Neural progenitor cell (in vitro differentiated cells): ENCODE measurements at places on chromosomes 16 and 17. TPM values are rescaled to one million over a fixed set of nuclear protein-coding genes. Genes with fewer than 3 reads are reported as not detected.

GRCh38 chr17:43713494-43714162 lies 45.0 kb downstream of the SOST start:
- H3K4me3 ChIP-seq, result peak overlapping the region; percentile 62
- peak; percentile 57 for DNase-seq
- peaks cover 45% of the 10 kb centered on the region for H3K27me3 ChIP-seq
- H3K4me1 ChIP-seq, result peaks cover 9% of the 10 kb centered on the region

DNA sequence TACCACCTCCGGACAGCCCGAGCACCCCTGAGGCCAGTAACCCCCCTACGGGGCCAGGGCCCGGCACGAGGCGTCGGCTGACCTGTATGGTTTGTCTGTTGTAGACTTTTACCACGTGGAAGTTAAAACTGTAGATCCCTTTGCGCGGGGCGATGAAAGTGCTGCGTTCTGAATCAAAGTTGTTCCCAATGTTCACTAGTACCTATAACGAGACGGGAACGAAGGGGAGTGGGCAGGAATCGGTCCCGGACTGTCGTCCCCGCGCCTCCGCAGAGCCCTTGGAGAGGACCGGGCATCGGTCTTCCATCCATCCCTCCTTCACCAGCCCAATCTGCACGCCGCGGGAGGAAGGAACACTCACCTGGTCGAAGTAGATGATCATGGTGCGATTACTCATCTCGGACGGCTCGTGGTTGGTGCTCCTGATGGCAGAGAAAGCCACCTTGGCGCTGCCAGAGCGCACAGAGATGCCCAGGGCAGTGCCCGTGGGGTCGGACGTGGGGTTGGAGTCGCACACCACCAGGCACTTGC lies 732 bp downstream of the CBLN1 start:
- H3K36me3 ChIP-seq, result no peaks in the 10 kb centered on the region
- H3K4me3 ChIP-seq, result peak overlapping the region; percentile 54
- no peak for DNase-seq
- H3K4me1 ChIP-seq, result peaks cover 48% of the 10 kb centered on the region

DNA sequence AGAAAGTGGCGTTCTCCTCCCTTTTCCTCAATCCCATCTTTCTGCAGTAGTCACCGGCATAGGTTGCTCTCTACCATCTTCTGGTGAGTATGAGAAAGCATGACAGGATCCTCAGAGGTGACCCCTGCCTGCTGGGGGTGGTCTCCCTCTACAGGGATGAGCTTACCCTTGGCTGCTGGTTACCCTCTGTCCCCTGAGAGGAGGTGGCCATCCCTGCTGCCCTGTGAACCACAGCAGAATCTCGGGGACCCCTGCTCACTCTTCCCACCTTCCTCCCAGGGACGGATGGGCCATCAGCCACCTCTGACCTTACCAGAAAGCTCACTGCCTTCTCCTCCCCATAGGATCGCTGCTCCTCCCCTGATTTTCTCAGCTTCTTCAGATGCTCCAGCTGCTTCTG lies 7.8 kb downstream of the MEFV start:
- no peaks in the 10 kb centered on the region for H3K36me3 ChIP-seq
- no peak overlapping the region for H3K27ac ChIP-seq
- H3K4me3 ChIP-seq, result no peak overlapping the region
- no peaks in the 10 kb centered on the region for H3K27me3 ChIP-seq
- no peak for DNase-seq

- DNase-seq, result no peak
- no peaks in the 10 kb centered on the region for H3K36me3 ChIP-seq
- peaks cover 10% of the 10 kb centered on the region for H3K4me1 ChIP-seq
These were observed 91.1 kb downstream of the RPA1 start for GRCh38 chr17:1920948-1921351.

- DNase-seq, result peak; percentile 43
- H3K4me3 ChIP-seq, result peak overlapping the region; percentile 10
- H3K4me1 ChIP-seq, result peaks cover 59% of the 10 kb centered on the region
- peaks cover 64% of the 10 kb centered on the region for H3K27me3 ChIP-seq
- H3K36me3 ChIP-seq, result no peaks in the 10 kb centered on the region
These were observed 471.4 kb upstream of the RBFOX1 start for GRCh38 chr16:6861135-6861814.

DNA sequence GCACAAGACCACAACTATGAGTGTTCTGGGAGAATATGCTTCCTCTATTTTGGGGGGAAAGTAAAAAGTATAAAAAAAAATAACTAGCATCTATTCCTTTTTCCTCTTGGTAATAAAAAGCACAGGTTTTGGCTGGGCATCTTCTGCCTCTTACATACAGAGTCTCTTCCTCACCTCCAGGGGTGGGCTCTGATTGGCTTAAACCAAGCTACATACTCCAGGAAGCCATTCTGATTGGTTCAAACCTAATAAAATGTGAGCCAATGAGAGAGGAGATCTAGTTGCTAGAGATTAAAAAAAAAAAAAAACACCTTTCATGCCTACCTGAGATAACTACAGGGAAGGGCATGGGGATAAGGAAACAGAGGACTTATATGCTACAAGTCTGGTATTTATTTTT lies 365.9 kb upstream of the ERCC4 start:
- H3K27me3 ChIP-seq, result no peaks in the 10 kb centered on the region
- no peak for DNase-seq
- H3K36me3 ChIP-seq, result no peaks in the 10 kb centered on the region
- no peak overlapping the region for H3K4me3 ChIP-seq

- no peak for DNase-seq
- H3K27me3 ChIP-seq, result no peaks in the 10 kb centered on the region
- no peaks in the 10 kb centered on the region for H3K4me1 ChIP-seq
- no peak overlapping the region for H3K27ac ChIP-seq
- no peaks in the 10 kb centered on the region for H3K36me3 ChIP-seq
These were observed 33.8 kb downstream of the CHD9NB start for GRCh38 chr16:53018834-53019416.

- H3K4me3 ChIP-seq, result peak overlapping the region; percentile 19
- peak; percentile 82 for DNase-seq
- H3K36me3 ChIP-seq, result no peaks in the 10 kb centered on the region
These were observed 185.5 kb upstream of the NLRP1 start for GRCh38 chr17:5769593-5770354.

DNA sequence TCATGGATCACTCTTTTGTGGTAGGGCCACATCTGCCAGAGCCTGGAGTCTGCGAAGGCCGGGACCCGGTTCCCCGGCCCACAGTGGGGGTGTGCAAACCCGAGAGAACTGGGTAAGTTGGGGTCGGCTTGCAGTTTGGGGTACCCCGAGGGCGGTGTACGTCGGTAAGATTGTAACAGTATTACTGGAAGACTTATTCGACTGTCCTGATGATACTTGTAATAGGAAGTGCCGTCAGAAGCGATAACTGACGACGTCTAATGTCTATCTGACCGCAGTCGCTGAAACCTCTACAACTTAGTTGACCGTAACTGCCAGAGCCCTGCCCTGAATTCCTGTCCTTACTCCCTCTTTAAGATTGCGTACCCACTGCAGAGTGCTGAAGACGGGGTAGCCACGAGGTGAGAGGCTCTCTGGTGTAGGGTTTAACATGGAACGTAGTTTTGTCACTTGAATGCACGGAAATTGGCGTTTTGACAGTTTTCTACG lies 24.0 kb downstream of the TRPV2 start:
- peaks cover 32% of the 10 kb centered on the region for H3K4me1 ChIP-seq
- H3K36me3 ChIP-seq, result peaks cover 6% of the 10 kb centered on the region
- no peak for DNase-seq
- no peaks in the 10 kb centered on the region for H3K27me3 ChIP-seq
- H3K27ac ChIP-seq, result peak overlapping the region; percentile 15
- peak overlapping the region; percentile 77 for H3K4me3 ChIP-seq

DNA sequence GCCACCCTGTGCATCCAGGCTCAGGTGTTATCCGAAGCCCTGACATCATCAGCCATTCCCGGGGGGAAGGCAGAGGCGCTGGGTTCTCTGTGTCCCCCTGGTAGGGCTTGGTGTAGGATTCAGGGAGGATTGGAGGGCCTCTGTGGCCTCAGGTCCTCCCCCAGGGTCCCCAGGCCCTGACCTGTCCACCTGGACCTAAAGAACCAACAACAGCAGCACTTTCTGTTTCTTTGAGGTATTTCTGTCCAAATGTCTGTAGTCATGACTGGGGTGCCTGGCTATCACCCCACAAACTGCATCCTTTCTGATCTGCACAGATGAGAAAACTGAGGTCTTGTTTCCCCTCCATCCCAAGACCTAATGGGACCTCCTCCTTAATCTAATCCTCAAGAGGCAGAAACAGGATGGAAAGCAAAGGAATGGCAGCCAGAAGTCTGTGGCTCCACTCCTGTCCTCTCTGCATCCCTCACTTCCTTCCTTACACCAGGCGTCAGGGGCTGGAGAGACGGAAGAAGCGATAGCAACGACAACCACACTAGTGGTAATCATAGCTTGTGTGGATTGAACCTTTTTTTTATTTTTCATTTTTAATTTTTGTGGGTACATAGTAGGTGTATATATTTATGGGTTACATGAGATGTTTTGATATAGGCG lies 11.8 kb downstream of the NLRC5 start:
- H3K36me3 ChIP-seq, result no peaks in the 10 kb centered on the region
- no peak for DNase-seq
- no peaks in the 10 kb centered on the region for H3K27me3 ChIP-seq
- H3K27ac ChIP-seq, result no peak overlapping the region
- peaks cover 9% of the 10 kb centered on the region for H3K4me1 ChIP-seq

GRCh38 chr16:78106686-78107085 lies 7.2 kb downstream of the WWOX start:
- no peaks in the 10 kb centered on the region for H3K4me1 ChIP-seq
- DNase-seq, result no peak
- H3K4me3 ChIP-seq, result no peak overlapping the region
- no peaks in the 10 kb centered on the region for H3K27me3 ChIP-seq
- H3K27ac ChIP-seq, result no peak overlapping the region
- H3K36me3 ChIP-seq, result no peaks in the 10 kb centered on the region

- no peaks in the 10 kb centered on the region for H3K36me3 ChIP-seq
- peaks cover 8% of the 10 kb centered on the region for H3K4me1 ChIP-seq
- no peak overlapping the region for H3K27ac ChIP-seq
- H3K4me3 ChIP-seq, result no peak overlapping the region
- peak; percentile 91 for DNase-seq
- H3K27me3 ChIP-seq, result peaks cover 48% of the 10 kb centered on the region
These were observed 10.0 kb upstream of the C1QTNF8 start for GRCh38 chr16:1105888-1106620.

DNA sequence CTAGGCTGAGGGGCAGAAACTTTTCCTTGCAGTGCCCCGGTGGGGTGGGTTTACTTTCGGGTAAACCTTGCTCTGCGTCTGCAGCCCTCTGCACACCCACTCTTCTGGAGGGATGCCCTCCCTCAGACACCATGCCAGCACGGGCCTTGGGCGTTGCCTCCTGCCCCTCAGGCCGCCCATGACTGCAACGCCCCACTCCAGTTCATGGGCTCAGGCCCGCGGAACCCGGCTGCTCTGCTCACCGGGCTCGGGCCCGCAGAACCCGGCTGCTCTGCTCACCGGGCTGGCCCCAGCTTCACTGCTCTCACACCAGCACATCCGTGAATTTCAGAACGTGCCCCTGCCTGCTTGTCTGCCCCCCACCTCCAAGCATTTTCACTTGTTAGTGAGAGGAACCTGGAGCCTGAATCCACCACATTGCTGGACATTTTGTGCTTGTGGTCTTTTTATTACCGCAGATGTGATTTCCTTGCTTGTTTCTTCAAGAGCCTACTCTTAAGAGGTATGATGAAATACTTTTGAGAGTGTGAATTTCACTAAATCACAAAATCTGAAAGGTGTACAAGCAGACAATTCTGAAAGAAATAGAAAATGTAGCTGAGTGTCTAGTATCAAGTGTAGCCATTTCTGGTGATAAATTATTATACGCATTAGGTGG lies 130.9 kb downstream of the RPTOR start:
- H3K4me1 ChIP-seq, result peaks cover 16% of the 10 kb centered on the region
- no peak overlapping the region for H3K4me3 ChIP-seq
- H3K27me3 ChIP-seq, result no peaks in the 10 kb centered on the region

- H3K27ac ChIP-seq, result no peak overlapping the region
- H3K36me3 ChIP-seq, result no peaks in the 10 kb centered on the region
- DNase-seq, result peak; percentile 87
- H3K27me3 ChIP-seq, result peaks cover 26% of the 10 kb centered on the region
- no peak overlapping the region for H3K4me3 ChIP-seq
These were observed 6.0 kb upstream of the GLIS2 start for GRCh38 chr16:4309833-4310266.

SOX9 gene
- 10.6 and 12.7 TPM in 2 replicates for total RNA-seq

FAM171A2 gene
- total RNA-seq, result 18.1 and 68.1 TPM in 2 replicates

HOXB5 gene
- not detected in 2 replicates for total RNA-seq

CDH5 gene
- 0.25 TPM in 1 of 2 replicates, not detected in the other for total RNA-seq

WFIKKN1 gene
- total RNA-seq, result 5.9 and 22.5 TPM in 2 replicates

SMIM36 gene
- total RNA-seq, result not detected in 2 replicates

TSPAN10 gene
- total RNA-seq, result 0.93 and 2.2 TPM in 2 replicates

KRTAP1-1 gene
- not detected in 2 replicates for total RNA-seq

EVI2B gene
- not detected in 2 replicates for total RNA-seq

TMEM204 gene
- not detected in 2 replicates for total RNA-seq

SULT1A2 gene
- 0.12 TPM in 1 of 2 replicates, not detected in the other for total RNA-seq

PGAP6 gene
- 16.7 and 49.5 TPM in 2 replicates for total RNA-seq

CDH8 gene
- 23.7 and 31.4 TPM in 2 replicates for total RNA-seq
